ENCODE measurements at places on chromosomes 5 and 9.
A peak's percentile ranks its signal among the peaks of the same experiment; 100 is the strongest.

- DNase-seq: no peak
Measured at GRCh38 chr5:155106221-155106620, 92.7 kb downstream of the KIF4B start.

DNA sequence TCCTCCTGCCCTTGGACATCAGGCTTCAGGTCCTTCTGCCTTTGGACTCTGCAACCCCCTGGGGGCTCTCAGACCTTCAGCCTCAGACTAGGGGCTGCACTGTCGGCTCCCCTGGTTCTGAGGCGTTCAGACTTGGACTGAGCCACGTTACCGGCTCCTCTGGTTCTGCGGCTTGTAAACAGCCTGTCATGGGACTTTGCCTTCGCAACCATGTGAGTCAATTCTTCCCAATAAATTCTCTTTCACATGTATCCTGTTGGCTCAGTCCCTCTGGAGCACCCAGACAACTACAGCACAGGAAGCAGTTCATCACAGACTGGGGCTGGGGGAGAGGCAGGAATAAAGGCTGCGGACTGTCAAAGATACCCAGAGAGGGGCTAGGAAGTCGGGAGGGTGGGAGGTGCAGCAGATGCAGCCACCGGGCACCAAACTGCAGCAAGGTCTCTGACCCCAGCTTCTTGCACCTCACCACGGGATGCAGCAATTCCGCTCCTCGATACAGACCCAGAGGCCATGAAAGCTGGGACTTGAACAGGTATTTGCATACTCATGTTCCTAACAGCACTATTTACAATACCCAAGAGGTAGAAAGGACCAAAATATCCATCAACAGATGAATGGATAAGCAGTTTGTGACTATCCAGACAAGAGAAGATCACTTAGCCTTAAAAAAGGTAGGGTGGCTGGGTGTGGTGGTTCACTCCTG lies 100.8 kb downstream of the COL23A1 start:
- no peak for DNase-seq

GRCh38 chr5:165130656-165131055 lies 1625.2 kb downstream of the MAT2B start:
- no peak for DNase-seq

DNA sequence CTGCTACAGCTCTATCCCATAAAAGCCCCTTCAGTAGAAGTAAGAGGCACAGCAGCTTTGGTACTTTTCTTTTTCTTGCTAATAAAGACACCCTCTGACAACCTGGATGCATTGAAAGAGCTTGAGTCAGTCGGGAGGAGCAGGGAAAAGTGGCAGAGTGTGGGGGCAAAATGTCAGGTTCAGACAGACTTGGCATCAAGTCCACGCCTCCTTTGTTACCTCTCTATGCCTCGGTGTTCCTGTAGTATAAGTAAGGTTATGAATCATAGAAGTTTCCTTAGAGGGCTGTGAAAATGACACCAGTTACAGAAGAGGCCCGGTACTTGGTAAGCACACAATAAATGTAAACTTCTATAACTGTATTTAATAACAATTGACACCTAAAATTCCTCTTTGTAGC lies 133.9 kb downstream of the ESM1 start:
- DNase-seq: no peak

DNA sequence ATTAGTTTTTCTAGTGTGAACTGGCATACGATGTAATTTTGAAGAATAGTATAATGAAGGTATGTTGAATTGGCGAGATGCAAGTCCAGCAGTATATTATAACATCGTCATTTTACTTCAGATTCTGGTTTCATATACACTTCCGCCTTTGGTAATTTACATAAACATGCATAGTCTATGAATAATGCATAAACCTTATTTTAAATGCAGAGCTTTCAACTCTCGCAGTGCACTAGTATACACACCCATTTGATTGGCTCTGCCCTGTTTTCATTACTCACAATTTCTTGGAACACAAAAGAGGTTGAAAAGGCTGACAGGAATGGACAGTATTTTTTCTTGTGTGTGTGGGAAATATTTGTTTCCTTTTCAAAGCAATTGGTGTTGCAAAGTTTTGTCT lies 128.9 kb upstream of the CCNH start:
- no peak for DNase-seq

GRCh38 chr9:99489060-99489413 lies 267.0 kb downstream of the SEC61B start:
- no peak for DNase-seq

DNA sequence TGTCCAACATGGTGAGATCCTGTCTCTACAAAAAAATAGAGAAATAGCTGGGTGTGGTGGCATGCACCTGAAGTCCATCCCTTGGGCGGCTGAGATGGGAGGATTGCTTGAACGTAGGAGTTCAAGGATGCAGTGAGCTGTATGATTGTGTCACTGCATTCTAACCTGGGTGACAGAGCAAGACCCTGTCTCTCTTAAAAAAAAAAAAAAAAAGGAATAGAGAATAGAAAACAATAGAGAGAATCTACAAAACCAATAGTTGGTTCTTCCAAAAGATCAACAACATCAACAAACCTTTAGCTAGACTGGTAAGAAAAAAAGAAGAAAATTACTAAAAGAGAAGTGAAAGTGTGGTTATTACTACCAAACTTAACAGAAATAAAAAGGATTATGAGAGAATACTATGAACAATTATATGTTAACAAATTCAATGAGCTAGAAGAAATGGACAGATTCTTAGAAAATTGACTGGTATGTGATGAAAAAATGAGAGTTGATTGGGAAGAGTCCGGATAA lies 8.1 kb upstream of the SLC38A9 start:
- no peak for DNase-seq

DNA sequence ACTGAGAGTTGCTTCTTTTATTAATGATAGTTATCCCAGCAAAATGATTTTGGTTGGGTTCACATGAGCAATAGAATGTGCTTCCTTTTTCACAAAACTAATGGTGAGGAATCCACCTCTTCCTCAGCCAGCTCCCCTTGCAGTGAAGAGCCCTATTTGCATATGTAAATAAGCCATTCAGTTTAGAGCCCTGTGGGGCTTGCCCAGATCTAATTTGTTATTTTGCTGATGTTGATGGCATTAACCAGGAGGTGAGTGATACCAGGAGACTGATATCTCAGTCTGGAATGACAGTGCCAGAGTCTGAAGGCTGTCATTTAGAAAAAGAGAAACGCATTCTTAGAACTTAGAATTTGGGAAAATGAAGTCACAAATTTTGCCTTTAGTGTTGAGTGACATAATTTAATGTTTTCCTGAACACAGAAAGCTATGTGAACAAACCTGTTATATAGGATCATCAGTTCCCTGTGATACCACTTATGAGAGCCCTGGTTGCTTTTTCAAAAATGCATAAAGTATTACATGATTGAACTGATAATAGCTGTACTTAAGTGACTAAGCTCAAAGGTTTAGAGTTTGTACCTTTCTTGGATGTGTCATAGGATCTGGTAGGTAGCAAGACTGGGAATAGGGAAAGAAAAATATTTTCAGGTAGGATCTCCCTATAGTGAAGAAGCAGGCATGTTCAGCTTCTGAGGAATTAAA lies 271.6 kb downstream of the MAST4 start:
- no peak for DNase-seq

- DNase-seq: no peak
Measured at GRCh38 chr5:78562714-78563330, 85.8 kb downstream of the LHFPL2 start.

- DNase-seq: no peak
Measured at GRCh38 chr5:171700318-171700912, 85.2 kb upstream of the SMIM23 start.

DNA sequence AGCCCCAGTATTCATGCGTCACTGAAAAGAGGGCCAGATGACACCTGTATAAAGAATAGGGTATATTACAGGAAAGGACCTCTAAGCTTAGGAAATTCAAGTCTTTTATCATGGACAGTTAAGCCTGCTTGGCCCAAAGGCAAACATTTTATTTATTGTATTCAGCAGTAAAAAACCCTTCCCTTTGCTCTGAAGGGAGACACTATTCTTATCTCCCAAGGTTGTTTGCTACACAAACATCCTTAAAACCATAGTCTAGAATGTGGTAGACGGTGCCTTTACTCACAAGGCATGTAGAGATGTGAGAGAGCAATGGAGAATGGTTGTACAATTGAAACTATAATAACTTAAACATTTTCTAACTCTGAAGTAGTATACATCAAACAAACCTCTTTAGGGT lies 33.9 kb downstream of the FTMT start:
- no peak for DNase-seq

DNA sequence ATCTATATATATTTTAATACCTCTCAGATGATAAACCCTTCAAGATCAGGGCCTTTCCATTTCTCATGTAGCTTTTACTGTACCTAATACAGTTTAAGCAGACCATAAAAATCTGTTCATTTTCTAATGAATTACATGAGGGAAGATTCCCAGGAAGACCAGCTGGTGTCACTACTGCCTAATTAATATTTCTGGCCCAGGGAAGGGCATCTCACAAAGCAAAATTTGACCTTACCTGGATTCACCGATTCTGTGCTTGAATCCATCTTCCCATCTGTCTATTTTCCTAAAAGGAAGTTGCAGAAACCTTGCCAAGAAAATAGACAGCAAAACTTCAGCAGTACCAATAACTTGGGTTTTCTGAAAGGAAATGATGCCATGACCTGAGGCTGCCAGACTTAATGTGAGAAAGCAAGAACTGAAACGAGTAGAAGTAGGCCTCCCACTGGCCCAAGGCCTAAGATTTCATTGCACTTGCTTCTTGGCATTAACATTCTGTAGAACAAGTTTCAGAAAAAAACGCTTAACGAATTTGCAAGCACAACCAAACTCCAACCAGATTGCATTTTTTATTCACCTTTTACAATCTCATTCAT lies 83.0 kb upstream of the GLIS3 start:
- DNase-seq: peak; percentile 28

- DNase-seq: no peak
Measured at GRCh38 chr5:158720281-158720680, 379.4 kb downstream of the EBF1 start.

- no peak for DNase-seq
Measured at GRCh38 chr5:57414857-57415256, 67.8 kb downstream of the ACTBL2 start.
